ENCODE measurements at places on chromosomes 2 and 18.

GRCh38 chr2:200763422-200763821 is 48.3 kb upstream of the BZW1 start:
- DNase-seq: no peak

- DNase-seq: no peak
Observed at GRCh38 chr2:72914589-72915319, 2.6 kb upstream of the EMX1 start.

- no peak for DNase-seq
Observed at GRCh38 chr2:142131010-142131669, at the start of gene LRP1B. Gene LRP1B, minus strand, starts transcription at chr2:142131016. Its CDS starts 287 bp downstream, at chr2:142130729.

- no peak for DNase-seq
Observed at GRCh38 chr2:38406597-38407110, 29.6 kb upstream of the ATL2 start.

DNA sequence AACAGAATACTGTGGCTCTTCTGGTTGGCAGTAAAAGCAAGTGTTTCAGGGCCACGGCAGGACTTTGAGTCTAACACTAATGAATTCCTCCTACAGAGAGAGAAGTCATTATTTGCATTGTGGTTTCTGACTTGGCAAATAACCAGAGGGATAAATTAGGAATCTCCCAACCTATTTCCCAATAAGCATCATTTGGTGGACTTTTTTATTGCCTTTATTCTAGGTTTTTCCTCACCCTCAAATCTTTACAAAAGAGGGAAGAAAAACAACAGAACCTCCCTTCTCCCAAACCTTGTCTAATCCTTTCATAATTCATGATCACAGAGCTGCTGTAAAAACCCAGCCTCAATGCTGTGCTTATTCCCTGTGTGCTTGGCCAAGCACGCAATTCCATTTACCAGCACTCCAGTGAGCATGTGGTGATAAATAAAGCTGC is 179.7 kb downstream of the AGPS start:
- DNase-seq: no peak

DNA sequence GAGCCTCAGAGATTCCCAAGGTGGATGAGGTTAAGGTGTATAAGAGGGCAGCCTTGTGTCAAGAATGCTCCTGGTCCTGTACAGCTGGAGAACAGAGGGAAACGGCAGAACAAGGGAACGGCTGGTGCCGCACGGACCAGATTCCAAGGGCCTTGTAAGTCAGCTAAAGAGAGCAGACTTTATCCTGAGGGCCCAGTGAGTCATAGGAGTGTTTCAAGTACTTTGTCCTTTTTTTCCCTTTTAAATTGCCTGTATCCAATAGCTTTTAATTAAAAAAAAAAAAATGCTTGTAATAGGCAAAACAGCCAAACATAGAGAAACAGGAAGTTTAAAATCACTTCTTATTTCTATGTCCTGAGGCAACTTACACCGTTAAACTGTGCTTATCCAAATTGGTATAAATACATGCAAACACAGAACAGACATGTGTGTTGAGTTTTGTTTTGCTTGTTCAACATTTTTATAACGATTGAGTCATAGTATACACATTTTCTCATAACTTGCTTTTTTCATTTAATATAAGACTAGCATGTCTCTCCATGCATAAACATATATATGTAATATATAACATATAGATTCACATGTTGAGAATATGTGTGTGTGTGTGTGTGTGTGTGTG is 42.1 kb upstream of the EVA1A start:
- peak; percentile 83 for DNase-seq

DNA sequence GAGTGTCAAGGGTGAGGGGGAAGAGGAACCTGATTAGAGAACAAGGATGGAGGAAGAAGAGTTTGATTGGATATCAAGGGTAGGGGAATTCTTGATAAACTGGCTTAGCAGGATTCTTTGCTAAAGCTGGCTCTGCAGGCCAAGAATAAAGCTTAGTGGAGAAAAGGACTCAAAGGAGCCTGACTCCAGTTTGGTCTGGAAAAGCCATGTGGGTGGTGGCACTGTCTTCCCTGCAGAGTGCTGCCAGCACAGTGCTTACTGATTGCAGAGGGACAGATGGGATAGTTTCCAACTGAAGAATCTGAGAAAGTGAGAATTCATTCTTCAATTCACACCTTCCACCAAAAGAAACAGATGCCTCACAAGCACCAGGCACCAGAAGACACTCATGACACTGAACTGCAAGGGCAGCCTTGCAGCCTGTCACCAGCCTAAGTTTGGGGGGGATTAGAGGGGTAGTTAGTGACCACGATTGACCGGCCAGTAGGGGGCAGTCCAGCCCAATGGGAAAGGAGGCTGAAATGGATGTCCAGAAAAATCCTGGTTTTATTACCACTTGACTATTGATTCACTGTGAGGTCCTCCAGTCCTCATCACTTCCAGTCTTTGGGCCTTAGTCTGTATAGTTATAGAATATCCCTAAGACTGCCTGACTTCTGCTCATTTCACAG is 334.5 kb downstream of the SMAD2 start:
- DNase-seq: no peak

DNA sequence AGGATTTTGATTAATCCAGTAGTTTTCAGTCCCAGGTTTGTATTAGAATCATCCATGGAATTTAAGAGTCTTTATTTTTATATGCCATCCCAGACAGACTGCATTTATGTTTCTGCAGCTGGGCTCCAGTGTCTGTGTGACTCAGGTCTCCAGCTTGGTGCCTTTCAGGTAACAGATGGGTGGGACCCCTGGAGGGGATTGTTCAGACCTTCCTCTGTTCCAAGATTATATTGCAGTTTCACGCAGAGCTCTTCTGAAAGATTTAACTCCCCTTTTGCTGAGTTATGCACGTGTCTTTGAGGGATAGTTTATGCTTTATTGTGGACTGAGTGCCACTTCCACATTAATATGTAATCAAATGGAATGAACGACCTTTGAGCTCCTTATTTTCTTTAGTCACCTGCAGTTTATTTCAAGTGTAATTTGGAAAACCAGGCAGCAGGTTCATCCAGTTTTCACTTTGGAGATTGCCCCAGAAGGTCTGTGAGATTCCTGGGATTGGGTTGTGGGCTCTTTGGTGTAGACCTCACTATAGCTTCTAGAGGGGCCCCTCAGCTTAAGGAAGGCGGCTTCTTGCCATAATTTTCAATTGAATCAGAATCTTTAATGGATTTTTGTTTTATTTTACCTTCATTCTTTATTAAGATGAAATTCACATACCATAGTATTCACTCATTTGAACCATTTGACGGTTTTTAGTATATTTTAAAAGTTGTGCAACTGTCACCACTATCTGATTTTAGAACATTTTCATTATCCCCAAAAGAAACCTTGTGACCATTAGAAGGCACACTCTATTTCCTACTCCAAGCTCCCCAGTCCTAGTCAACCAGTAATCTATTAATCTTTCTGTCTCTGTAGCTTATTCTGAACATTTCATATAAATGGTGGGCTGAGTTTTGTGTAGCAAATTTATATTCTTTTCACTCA is 135.0 kb downstream of the WDSUB1 start:
- no peak for DNase-seq

DNA sequence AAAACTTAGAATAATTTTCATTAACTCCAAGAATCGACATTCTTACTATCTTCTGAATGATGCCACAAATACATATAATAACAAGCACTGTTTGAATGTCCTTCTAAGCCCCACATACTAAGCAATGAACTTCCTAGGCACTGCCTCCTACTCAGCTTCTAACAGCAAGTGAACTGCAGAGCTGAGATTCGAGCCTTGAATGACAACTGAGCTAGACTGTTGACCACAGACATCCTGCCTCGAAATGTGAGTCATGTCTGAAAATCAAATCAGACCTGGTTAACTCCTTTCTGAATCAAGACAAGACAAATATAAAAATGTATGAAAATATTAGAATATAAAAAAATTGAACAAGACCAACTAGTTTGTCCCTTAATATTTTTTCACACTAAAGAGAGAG is 108.1 kb downstream of the MYT1L start:
- DNase-seq: no peak

DNA sequence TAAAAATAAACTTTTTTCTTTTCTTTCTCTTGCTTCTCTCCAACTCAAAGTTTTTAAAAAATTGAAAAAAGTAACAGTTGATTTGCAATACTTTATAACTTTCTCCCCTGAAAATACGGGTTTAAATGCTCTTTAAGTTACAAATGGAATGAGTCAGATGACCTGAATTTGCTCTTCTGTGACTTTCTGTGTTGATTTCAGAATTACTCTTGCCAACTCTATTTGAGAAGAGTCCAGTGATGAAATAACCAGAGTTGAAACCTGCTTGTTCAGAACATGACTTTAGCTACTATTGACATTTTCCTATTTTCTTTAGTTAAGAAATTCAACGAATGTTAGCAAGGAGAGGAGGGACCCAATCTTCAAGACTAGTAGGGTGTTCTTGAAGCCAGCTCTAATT is 146.1 kb upstream of the ZSWIM2 start:
- no peak for DNase-seq

DNA sequence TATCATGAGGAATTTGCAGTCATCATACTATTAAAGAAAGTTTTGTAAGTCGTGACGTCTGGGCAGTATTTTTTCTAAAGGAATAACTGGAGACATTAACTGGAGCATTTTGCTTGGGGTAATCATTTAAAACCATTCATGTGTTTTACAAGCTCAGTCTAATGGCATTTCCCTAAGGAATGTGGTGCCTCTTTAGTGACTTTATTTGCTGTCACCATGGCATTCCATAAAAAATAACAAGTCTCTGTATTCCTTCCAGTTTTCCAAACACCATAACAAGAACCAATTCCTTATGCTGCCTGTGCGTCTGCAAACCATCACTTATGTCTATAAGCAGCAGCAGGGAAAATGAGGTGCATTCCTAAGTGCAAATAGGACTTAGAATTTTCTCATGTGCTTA is 82.8 kb downstream of the EPB41L3 start:
- no peak for DNase-seq

- DNase-seq: no peak
Observed at GRCh38 chr2:216615298-216616082, 17.7 kb upstream of the IGFBP2 start.

- DNase-seq: no peak
Observed at GRCh38 chr2:73006969-73007710, 64.4 kb downstream of the SFXN5 start.

GRCh38 chr2:11031876-11032275 is 120.1 kb downstream of the KCNF1 start:
- DNase-seq: no peak

- DNase-seq: no peak
Observed at GRCh38 chr18:45243340-45244110, 371.8 kb upstream of the SLC14A2 start.

DNA sequence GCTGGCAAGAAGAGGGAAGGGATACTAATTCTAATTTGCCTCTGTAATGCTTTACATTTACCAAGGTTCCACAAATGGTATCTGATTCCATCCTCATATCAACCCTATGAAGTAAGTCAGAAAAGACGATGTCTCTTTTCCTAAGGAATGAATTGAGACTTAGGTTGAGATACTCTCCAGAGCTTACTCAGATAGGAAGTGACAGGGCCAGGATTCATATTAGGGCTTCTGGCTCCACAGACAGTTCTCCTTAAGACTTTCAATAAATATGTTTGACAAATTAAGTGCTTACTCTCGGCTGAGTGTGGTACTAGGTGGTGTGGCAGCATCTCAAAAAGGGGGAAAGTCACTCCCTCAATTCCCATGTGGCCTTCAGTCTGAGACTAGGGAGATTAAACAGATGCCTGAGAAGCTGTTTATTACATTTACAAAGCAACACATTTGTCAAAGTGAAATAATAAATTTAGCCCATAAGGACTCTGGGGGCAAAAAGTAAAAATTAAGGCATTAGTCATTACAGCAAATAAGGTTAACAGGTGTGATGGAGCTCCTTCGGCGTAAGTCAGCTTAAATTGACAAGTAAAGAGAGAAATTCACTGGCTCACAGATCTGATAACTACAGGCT is 14.2 kb downstream of the CDK15 start:
- no peak for DNase-seq

GRCh38 chr2:241637795-241638660 is 535 bp downstream of the ATG4B start:
- DNase-seq: no peak

GRCh38 chr2:17962876-17963275 is 84.4 kb downstream of the KCNS3 start:
- DNase-seq: peak; percentile 19

DNA sequence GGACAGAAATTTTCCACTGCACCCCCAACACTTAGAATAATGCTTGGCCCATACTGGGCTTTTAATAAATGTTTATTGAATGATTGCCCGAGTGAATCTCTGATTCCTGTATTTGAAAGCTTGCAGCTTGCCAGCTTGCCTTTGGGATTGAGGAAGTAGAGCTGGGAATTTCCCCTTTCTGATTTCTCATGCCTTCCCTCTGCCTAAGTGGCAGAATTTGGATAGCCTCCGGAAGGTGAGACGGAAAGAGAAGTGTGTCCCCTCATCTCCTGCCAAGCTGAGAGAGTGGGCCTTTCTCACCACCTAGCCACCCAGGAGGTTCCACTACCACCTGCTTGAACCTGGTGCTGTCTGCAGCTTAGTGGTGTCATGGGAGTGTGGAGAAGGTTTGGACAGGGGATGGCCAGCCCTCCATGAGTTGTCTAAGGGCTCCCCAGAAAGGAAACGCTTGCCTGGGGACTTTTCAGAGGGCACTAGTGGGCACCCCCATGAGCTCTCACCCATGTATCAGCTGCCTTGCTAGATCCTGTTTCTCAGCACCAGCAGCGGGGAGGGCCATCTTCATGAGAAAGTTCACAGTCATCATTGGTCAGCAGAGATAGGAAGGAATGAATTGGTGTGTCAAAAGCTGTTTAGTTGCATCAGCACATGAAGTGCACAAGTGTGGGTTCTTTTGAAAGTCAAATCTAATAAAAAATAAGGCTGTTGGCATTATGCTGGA is 8.6 kb upstream of the NCOA1 start:
- no peak for DNase-seq

DNA sequence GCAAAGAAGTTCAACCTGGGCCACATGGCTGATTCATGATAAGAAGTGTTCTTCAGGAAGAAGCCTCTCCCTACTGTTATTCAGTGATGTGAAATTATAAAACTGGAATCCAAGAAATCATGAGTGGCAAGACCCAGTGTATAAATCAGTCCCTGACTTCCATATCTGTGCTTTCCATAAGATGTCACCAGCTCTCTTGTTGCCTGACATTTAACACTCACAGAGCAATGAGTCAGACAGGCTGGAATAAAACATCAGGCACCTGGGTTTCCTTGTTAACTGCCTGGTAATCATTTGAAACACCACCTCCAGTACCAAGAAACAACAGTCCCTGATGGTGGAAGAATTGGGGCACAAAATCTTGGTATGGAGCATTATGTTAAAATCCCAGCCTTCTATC is 76.1 kb downstream of the SCG2 start:
- DNase-seq: no peak

- DNase-seq: no peak
Observed at GRCh38 chr2:175490360-175490791, 308.9 kb upstream of the ATP5MC3 start.

GRCh38 chr2:53753041-53753440 is 14.6 kb upstream of the CHAC2 start:
- no peak for DNase-seq

DNA sequence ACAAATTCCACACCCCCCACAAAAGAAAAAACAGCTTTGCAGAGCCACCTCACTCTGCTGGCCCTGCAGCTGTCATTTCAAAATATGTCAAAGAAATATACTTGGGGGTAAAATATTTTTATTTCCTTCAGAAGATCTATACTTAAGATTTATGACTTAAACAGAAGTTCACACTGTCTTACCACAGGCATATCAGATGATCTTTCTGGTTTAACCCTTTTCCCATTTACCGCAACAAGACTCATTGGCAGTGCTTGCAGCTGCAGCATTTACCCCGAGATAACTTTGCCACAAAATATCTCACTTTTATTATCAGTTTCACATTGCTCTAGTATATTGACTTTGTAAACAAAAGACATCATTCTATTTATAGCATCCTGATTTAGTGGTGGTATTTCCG is 21.6 kb upstream of the SLC35G4 start:
- DNase-seq: no peak

- DNase-seq: no peak
Observed at GRCh38 chr2:128215897-128216642, 102.6 kb downstream of the HS6ST1 start.
